Fibroblast of skin of abdomen (primary cell): ENCODE measurements at places on chromosomes 4 and X.
A peak's percentile ranks its signal among the peaks of the same experiment; 100 is the strongest.

- peak; percentile 9 for DNase-seq
Measured at GRCh38 chrX:116872931-116873330, 410.2 kb upstream of the CT83 start.

DNA sequence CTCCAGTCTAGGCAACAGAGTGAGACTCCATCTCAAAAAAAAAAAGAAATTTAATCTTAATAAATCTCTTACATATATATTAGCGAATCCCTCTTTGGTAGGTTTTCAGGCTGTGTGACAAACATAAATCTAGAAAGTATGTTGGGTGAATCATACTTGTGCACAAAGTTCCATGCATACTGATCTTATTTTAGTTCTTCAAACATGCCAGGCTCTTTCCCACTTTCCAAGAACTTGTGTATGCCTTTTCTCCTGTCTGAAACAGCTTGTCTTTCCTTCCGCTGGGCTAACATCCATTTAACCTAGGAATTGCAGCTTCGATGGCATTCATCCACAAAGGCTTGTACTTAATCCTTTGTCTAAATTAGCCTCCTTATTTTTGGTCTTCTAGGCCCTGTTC, 156.6 kb upstream of the CASK start:
- peak; percentile 54 for DNase-seq

- no peak for DNase-seq
Measured at GRCh38 chrX:24426921-24427746, 38.0 kb upstream of the PDK3 start.

DNA sequence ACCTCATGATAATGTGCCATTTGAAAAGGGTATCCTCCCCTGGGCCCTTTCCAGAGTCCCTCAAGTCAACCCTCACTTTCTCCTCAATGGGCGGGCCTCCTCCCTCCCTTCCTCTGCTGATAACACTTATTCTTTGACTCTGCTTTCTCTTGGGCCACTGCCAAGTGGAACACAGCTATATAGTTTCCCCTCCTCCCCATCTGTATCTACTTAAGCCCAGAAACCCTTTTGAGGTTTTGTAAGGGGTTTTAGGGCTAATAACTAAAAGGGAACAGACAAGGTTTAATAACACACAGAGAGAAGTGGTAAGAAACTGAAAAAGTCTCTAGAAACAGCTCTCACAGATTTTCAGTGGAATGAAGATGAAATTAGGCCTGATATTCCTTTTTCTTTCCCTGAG, 116.7 kb downstream of the GPC3 start:
- DNase-seq: no peak

- peak; percentile 91 for DNase-seq
Measured at GRCh38 chr4:37717576-37717975, 31.4 kb upstream of the RELL1 start.

DNA sequence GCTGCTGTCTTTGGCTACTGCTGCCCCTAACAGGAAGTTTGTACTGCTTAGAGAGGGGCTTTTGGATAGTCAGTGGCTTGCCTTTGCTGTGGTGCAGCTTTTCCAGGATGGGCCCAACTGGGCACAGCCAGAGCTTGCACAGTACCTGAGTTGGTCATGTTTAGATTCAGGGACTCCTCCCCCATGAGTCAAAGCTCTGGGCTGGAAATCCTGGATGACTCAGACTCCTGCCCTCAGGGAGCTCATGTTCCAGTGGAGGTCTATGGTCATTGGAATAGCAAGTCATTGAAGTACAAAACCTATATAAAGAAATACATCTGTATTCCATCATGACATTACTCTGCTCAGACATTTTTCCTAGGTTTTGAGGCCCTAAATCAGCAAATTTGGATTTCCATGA, 66.7 kb upstream of the PJA1 start:
- DNase-seq: no peak

DNA sequence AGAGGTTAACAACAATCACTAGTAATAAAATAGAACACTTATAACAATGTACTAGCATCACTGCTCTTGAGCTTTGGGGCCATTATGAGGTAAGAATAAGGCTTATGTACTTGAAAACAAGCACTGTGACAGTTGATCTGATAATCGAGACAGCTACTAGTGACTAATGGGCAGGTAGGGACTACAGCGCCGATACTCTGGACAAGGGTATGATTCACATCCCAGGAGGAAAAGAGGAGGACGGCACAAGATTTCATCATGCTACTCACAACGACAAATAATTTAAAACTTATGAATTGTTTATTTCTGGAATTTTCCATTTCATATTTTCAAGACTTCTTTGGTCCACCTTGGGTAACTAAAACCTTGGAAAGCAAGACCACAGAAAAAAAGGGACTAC, 62.3 kb downstream of the FAM184B start:
- DNase-seq: no peak

GRCh38 chr4:42329421-42329820, 67.9 kb upstream of the SHISA3 start:
- no peak for DNase-seq

GRCh38 chrX:79412972-79413371, 45.8 kb upstream of the ITM2A start:
- DNase-seq: peak; percentile 1

DNA sequence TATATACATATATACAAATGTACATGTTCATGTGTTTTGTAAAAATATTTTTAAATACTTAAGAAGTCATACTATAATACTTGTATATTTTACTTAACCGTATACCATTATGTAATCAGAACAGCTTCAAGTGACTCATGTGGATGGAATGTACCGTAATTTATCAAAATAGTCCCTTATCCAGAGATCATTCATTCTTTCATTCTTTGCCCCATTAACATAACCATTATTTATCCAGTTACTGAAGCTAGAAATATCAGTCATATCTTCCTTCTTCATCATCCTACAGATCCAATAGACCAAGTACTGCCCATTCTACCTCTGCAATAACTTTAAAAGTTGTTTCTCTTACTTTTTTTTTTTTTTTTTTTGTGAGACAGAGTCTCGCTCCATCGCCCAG, 164.2 kb downstream of the MAB21L2 start:
- DNase-seq: peak; percentile 45

DNA sequence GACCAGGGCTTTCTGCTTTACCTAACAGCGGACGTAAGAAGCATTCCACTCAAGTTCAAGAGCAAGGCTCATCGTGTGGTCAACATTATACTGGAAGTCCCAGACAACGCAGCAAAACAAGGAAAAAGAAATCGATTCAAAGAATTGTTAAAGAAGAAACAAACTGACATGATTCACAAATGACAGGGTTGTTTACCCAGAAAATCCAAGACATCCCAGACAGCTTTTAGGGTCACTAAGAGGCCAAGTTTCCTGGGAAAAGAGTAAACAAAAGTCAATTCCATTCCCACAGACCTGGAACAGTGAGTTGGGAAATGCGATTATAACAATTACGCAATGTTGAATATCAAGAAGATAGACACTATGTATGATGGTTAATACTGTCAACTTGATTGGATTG, 21.5 kb upstream of the HTRA3 start:
- DNase-seq: no peak

- no peak for DNase-seq
Measured at GRCh38 chr4:139503622-139504166, 49.8 kb downstream of the RAB33B start.

DNA sequence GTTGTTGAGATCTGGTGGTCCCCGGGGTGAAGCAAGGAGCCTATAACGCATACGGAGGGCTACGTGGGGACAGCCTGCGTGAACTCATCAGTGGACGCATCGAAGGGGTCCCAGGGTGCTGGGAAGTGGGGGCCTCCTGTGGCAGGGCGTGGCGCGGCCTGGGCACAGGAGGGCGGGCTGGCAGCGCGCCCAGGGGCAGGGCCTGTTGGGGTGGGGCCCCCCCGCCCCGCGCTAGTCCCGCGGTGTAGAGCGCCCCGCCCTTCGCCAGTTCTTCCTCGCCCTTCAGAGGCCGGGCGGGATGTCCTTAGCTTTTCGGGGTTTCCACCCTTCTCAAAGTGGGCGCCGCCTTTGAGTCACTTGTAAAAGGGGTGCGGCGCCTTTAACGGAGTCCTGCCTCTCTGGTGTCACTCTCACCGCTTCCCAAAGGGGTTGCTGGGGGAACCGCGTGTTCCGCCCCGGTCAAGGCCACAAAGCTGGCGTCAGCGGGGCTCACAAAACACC, 632 bp downstream of the PLP2 start:
- DNase-seq: peak; percentile 31

- DNase-seq: peak; percentile 3
Measured at GRCh38 chrX:65522739-65523372, 11.7 kb downstream of the LAS1L start.

- DNase-seq: no peak
Measured at GRCh38 chr4:158778156-158778711, 9.4 kb downstream of the FNIP2 start.

DNA sequence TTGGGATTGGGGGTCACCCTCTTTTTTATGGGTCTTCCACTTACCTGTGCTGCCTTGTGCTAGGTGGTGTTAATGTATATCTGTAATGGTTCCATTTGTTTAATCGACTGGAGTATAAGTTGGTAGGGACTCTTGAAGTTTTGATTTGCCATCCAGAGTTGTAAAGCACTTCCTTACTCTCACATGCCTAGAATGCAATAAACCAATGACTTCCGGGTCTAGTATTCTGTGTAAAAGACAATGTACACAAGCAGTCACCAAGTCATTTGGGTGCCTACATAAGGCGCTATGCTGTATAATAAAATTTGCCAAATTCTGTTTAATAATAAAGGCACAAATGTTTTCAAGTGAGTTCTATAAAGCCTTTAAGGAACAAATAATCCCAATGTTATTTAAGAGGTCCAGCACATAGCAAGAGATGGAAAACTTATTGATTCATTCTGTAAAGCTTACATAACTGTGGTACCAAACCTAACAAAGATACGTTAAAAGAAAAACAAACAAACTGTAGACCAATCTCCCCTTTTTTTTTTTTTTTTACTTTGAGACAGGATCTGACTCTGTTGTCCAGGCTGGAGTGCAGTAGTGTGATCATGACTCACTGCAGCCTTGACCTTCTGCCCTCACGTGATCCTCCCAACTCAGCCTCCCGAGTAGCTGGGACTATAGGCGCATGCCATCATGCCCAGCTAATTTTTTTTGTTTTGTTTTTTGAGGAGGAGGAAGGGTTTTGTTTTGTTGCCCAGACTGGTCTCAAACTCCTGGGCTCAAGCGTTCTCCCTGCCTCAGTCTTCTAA, 41.5 kb upstream of the HPRT1 start:
- DNase-seq: no peak

DNA sequence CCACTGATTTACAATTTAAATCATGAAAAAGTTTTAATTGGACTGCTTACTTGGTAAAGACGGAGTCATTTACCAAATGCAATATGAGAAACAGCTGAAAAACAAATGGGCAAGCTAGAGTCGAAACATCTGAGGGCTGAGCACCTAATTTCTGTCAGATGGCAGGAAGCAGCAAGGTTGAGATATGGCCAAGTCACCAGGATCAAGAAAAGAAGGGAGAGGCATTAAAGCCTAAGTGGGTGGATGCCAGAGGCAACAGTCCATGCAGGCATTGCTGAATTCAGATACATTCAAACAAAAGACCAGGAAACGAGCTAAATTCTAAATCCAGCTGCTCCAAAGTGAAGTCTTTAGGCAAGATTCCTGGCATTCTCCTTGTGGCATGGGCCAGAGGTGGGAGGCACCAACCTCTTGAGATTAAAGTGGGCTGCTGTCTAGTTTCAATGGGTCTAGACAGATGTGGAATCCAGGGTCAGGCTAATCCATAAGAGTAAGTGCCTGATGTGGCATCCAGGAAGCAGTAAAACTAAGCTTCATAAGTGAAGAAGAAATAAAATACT, 8.0 kb upstream of the ARSJ start:
- no peak for DNase-seq

GRCh38 chr4:184058026-184058425, 152.9 kb downstream of the STOX2 start:
- no peak for DNase-seq

GRCh38 chr4:10045481-10045880, 24.2 kb upstream of the SLC2A9 start:
- peak; percentile 92 for DNase-seq

GRCh38 chrX:46436744-46437143, 108.5 kb downstream of the ZNF674 start:
- no peak for DNase-seq

DNA sequence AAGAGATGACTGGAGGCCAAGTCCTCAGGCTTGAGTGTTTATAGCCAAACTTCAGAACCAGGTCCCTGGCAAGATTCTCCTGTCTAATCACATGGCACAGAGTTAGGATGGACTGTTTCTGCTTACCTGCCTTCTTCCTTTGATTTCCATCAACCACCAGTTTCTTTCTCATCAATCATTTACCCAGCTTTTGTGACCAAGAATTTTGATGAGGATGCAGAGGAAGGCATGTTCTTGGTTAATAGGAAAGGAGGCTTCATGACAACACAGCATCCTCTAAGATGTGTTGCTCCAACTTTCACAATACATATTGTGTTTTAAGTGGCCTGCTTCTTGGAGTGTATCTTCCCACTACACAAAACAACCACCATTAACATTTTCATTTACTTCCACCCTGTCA, 65.3 kb downstream of the NFKB1 start:
- DNase-seq: no peak

DNA sequence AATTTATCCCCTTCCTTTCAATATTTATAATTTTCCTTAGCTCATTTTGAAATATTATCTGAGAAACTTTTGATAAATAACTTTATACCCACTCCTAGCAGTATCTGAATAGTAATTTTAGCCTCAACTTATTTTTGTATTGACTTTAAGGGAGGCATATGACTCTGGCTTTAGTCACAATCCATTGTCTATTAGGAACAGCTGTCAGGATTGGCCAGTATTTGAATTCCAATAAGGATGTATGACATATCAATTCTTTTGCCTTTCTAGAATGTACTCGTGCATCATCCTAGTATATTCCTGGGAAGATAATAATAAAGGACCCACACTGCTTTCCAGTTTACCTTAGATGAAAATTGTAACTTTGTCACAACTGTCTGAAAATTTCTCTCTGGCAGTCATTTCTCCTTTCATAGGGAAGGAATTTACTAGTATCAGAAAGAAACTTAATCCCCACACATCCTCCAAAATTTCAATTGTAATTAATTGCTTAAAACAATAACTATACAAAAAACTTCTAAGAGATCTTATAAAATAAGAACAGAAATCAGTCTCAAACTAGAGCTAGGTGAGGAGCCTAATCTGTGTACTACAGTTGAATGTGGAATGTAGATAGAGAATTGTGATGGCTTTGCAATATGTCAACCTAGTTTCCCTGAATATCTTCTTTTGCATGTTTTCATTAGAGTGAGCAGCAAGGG, 121.0 kb upstream of the EPHA5 start:
- DNase-seq: no peak

DNA sequence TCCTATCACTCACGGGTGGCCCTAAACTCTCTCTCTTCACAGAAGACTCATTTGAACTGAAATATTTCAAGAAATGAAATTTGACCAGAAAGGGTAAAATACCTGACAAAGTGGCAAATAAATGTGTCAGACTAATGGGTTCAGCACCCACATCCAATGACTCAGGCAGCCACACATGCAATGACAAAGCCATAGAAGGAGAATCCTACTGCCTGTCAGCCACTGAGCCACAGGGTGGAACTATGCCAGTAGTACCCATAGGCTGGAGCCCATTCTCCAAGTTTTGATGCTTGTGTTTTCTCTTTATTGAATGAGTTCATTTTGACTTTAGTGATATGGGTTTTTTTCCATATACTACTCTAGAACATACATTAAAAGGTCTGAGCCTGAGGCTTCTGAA, 179.0 kb downstream of the BEND2 start:
- no peak for DNase-seq
